ENCODE measurements at places on chromosomes 6 and 20.

- DNase-seq, result no peak
Observed at GRCh38 chr20:20303742-20304141, 64.2 kb upstream of the INSM1 start.

- no peak for DNase-seq
Observed at GRCh38 chr6:8027965-8028651, 36.1 kb downstream of the BLOC1S5 start.

DNA sequence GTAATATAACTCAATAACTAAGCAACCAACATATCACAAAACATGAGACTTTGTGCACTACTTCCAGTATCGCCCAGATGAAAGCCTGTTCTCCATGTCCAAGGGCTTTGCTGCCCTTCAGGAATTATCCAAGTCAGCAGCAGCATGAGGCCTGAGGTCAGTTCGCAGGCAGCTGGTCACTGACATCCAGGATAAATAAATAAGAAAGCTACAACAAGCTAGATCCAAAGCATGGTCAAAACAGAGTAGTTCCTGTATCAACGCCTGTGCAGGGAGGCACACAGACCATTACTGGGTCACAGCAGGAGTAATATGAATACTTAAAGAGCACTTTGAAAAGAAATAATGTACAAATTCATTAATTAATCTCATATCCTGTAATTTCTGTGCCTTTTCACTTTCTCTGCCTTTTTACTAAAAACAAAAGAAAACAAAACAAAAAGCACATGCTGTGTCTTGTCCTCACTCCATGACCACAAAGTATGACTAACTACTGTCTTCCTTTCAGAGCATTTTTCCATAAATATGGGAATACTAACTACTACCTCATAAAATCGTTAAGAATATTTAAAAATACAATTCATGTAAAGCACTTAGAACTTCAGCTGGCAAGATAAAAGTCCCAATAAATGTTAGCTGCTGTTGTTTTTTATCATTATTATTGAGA is 374.9 kb upstream of the IRAK1BP1 start:
- DNase-seq, result no peak

GRCh38 chr20:52824494-52825216 is 147.5 kb upstream of the TSHZ2 start:
- no peak for DNase-seq

DNA sequence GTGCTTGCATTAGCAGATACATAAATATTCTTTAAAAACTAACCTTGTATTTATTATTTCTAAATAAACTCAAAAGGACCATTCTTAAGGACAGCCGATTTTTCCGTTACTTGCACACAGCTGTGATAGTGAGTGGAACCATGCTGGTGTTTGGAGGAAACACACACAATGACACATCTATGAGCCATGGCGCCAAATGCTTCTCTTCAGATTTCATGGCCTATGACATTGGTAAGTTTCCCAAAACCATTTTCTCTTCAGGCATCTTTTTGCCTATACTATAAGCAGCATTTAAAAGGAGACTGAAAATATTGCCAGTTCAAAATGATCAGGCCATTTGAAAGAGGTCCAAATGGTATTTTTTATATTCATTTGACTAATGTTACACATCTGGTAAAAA is 92.3 kb downstream of the ATRN start:
- no peak for DNase-seq

GRCh38 chr6:152671171-152671570 is 26.5 kb upstream of the MYCT1 start:
- DNase-seq, result no peak

DNA sequence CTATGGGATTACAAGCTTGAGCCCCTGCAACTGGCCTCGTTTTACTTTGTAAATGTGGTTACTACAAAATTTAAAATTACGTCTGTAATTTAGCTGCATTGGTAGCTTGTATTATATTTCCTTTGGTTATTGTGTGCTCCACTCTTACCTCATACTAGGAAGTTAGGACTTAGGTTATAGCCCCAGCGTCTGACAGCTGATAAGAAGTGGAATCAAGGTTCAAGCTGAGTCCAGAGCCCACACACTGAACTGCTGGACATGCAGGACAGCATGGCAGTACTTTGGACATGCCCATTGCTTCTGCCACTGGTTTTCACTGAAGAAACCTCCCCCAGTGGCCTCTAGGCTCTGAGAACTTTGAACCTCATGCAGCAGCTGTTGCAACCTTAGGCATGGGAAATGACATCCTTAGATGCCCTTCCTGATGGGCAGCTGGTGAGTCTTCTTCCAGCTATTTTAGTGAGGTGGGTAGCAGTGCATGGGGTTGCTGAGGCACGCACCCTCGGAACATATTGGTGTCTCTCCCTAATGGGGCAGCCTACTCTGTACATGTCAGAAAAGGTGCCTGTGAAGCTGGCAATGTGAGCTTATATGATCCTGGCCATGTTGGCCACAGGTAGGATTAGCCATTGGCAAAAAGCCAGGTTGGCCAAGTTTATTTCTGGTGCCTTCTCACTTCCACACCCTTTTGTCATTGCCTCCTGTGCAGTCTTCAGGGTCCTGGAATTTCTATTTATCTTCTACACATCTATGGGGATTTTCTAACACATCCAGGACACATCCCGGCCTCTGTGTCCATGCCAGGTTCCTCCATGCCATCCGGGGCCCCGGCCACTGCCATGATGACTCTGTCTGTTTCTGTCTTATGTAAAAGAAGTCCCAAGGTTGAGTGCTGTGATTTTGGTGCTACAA is 85.3 kb downstream of the CDS2 start:
- no peak for DNase-seq

DNA sequence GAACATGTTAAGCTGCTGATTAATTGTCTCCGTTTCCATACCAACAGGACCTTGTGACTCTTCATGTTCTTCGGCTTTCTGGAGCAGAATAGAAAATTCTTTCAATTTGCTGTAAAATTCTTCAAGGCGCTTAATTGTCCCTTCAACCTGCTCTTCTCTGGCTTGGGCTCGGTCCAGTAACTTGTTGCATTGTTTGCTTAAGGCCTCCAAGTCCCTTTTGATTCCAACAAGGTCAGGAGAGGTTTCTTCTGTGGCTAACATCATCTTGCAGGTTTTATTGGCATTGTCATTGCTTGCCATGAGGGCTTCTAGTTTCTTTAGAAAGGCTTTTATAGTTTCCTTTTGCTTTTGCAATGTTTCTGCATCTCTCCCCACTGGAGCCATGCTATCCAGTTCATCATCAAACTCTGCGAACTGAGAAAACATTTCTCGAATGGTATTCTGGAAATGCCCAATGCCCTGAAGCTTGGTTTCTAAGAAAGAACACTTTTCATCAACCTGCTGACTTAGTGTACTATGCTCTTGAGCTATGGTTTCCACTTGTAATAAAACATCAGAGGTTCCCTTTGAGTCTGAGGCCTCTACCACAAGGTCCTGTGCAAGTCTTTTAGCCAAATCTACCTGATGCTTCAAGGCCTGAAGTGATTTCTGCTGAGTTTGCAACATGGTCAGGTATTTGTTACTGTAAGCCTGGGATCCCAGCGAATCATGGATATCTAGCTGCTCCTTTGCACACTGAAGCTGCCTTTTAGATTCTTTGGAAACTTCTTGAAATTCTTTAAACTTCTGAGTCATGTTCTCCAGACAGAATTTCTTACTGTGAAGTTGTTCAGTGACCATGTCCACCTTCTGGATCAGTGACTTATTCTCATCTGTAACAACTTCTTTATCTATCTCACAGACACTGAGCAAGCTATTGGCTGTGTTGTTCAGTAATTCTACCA is 90.2 kb downstream of the DST start:
- DNase-seq, result no peak

GRCh38 chr6:46933751-46934150 is 12.0 kb upstream of the ADGRF5 start:
- no peak for DNase-seq

- DNase-seq, result no peak
Observed at GRCh38 chr6:144793744-144794143, 508.6 kb downstream of the UTRN start.

GRCh38 chr6:29071831-29072723 is 15.0 kb downstream of the OR2B3 start:
- no peak for DNase-seq

- no peak for DNase-seq
Observed at GRCh38 chr20:22495789-22496188, 88.6 kb downstream of the FOXA2 start.

DNA sequence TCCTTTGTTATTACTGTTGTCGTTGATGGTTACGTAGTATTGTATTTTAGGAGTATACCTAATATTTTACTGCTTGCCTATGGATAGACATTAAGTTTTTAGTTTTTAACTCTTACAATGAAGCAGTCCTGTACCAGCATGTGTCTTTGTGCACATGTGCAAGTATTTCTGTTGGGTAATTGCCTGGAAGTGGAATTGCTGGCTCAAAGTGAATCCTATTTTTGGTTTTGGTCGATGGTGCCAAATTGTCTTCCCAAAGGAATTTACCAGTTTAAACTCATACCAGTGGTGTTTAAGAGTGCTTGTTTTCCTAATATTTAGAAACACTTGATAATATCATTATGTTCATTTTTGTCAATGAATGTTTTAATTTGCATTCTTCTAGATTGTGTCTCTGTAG is 75.5 kb downstream of the ANKS1A start:
- no peak for DNase-seq

DNA sequence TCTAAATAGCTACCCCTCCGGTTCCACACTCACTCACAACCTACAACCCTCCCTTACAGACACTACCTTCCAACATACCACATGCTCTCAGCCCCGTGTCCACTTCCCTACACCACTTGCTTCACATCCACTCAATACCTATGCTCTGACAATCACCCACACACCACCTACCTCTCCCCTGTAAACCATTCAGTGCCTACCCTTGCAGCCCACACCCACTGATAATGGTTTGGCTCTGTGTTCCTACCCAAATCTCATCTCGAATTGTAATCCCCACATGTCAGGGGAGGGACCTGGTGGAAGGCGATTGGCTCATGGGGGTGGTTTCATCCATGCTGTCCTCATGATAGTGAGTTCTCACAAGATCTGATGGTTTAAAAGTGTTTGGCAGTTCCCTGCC is 9.8 kb upstream of the ZNF343 start:
- no peak for DNase-seq

DNA sequence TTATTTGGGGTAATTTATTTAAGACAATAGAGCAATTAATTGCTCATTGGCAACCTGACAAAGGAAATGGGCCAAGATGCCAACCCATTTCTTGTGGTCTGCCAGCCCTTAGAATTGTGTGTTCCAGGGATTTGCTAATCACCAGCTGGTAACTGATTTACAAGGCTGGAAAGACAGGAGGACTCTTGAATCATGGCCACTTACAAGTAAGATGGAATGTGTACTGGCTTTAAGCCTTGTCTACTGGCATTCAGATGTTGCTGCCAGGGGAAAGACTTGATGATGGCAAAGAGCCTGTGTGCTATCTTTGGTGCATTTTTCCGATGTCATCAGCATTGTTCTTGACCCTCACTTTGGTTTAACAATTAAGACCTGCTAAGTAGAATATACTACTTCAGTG is 91.0 kb downstream of the BCKDHB start:
- DNase-seq, result no peak

- DNase-seq, result no peak
Observed at GRCh38 chr6:132060591-132060990, 109.4 kb upstream of the CCN2 start.

- no peak for DNase-seq
Observed at GRCh38 chr6:110656492-110656891, 158.8 kb downstream of the CDK19 start.

DNA sequence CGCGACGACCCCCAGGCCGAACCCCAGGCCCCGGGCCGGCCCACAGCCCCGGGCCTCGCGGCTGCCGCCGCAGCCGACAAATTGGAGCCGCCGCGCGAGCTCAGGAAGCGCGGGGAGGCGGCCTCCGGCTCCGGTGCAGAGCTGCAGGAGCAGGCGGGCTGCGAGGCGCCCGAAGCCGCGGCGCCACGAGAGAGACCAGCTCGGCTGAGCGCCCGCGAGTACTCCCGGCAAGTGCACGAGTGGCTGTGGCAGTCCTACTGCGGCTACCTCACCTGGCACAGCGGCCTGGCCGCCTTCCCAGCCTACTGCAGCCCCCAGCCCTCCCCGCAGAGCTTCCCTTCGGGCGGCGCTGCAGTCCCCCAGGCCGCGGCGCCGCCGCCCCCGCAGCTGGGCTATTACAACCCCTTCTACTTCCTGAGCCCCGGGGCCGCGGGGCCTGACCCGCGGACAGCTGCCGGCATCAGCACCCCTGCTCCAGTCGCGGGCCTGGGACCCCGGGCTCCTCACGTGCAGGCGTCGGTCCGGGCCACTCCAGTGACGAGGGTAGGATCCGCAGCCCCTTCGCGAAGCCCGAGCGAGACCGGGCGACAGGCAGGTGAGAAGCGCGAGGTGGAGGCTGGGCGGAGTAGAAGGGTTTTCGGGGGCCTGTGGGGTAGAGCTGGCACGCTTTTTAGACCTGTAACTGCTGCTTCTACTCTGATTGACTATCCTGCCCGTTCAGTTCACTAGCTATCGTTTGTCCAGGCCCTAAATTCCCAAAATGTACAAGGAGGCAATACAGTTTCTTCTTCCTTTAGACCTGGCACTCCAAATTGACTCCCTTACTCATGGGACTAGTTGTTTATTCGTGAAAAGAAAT is 654 bp downstream of the FAM8A1 start:
- DNase-seq, result no peak

DNA sequence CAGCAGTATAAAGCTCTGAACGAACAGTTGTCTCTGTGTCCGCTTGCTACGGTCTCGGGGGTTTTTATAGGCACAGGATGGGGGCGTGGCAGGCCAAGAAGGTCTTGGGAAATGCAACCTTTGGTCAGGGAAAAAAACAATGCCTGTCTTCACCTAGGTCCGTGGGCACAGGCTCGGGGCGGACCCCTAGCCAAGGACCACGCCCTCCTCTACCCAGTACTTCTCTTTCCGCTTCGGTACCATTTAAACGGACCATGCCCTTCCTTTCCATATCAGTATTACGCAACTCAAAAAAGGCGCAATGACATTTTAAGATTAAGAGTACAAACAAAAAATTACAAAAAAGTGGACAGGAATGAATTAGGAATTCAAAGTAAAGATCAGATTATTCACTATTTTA is 44.3 kb upstream of the SLC17A4 start:
- no peak for DNase-seq

- DNase-seq, result no peak
Observed at GRCh38 chr6:160791459-160791858, 89.4 kb downstream of the PLG start.

DNA sequence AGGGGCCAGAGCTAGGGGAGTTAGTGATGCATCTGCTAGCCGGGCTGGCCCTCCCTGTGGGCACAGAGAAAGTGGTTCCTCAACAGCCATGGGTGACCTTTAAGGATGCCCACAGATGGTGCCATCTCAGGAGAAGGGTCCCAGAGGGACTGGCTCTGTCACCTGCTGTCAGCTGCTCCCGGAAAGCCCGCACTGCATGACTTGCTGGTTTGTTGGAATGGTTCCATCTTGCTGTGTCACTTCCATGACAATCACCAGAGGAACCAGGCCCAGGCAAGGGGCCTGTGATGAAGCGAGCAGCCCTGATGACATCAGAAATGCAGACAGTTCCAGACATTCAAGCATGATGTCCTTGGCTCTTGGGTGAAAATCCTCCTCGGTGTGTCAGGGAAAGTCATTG is 125.2 kb downstream of the PHACTR3 start:
- DNase-seq, result no peak

DNA sequence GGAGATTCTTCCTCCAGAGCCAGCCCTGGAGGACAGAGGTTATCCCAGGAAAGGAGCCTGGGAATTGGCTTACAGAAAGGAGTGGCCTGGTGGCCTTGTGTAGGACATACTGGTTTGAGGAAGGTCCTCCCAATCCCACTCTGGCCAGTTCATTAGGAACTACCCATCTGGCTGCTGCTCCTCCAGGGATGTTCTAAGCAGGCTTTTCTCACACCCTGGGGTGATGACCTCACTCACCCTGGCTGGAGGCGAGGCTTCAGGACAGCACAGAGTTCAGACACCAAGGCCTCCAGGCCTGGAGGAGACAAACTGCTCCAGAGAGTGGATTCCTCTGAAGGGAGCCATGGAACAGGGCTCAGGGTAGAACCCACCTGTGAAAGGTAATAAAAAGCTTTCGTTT is 8.9 kb downstream of the GNMT start:
- no peak for DNase-seq

Measured in GM18507 (cell line).